Stimulated activated CD4-positive, alpha-beta T cell treated with anti-CD3 and anti-CD28 coated beads, Interleukin-1b, Interleukin-23, amount 100 ng/mL, for 4 hours (primary cell): ENCODE measurements at places on chromosomes 4 and X.

- DNase-seq, result no peak
Measured at GRCh38 chr4:174152717-174153466, 130.6 kb downstream of the FBXO8 start.

- DNase-seq, result no peak
Measured at GRCh38 chr4:69773484-69773883, 13.1 kb upstream of the SULT1B1 start.

DNA sequence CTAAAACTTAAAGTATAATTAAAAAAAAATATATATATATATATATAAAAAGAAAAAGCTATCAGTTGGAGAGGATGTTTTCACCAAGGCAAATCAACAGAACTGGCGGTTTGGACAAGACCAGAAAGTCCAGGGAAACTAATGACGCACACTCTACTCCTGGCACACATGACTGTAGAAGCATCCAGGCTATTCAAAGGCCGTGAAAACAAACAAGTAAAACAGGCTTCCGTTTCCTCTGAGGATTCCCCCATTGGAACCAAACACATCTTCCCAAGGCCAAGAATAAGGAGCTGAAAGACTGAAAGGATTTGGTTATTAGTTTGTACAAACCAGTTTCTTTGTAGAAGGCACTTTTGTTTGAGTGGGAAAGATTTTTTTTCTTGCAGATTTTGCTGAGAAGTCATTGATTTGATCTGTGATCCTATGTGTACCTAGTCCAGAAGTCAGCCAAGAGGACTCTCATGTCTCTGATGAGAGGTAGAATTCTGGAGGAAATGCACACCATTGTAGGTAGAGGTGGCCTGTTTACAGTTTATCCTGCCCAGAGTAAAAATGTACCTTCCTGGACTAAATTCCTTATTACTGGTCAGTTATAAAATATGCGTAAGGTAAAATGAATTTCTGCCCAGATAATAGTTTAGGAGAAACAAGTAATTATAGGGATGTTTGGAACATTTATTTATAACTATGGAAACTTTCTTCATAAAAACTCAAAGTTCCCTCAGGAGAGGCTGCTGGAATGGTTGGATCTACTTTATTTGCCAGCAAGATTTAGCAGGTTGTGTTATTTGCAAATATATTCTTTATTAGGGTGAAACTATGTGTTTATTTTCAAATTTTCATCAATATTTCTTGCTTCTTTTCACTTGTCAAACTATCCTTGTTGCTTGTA is 66.5 kb downstream of the DMP1 start:
- DNase-seq, result no peak

- no peak for DNase-seq
Measured at GRCh38 chr4:978957-979701, 5.8 kb upstream of the DGKQ start.

GRCh38 chr4:128279624-128280225 is 7.9 kb downstream of the PGRMC2 start:
- DNase-seq, result no peak

GRCh38 chrX:121836000-121836399 is 788.6 kb downstream of the GLUD2 start:
- DNase-seq, result no peak

GRCh38 chr4:17816142-17816541 is 5.4 kb downstream of the NCAPG start:
- DNase-seq, result no peak

DNA sequence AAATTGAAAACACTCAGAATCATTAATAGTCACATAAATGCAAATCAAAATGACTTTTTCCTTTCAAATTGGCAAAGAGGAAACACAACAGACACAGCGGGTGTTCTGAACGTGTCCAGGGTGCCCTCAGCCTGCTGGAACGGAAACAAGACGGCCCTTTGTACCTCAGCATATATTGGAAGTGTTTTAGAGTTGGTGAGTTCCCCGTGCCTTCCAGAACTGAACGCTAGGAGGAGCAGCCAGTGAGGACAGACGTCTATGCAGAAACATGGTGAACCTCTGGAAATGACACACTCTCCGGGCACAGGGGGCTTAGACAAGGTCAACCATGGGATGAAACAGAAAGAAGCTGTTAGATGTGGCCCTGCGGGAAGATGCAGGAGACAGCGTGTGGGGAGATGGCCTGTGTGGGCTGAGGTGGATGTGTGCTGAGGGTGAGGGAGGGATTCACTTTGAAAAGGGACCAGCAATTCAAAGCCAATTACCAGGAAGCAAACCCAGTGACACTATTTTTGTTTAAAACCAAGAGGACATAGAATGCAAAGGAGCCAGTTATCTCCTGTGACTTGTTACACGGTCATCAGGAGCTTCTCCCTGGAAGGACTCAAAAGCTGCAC is 40.4 kb downstream of the RNF212 start:
- peak; percentile 12 for DNase-seq
